NCI-H226 (cell line): ENCODE measurements at places on chromosomes 12 and 14.

GRCh38 chr12:90335566-90335965 is 619.4 kb downstream of the CCER1 start:
- DNase-seq: no peak

DNA sequence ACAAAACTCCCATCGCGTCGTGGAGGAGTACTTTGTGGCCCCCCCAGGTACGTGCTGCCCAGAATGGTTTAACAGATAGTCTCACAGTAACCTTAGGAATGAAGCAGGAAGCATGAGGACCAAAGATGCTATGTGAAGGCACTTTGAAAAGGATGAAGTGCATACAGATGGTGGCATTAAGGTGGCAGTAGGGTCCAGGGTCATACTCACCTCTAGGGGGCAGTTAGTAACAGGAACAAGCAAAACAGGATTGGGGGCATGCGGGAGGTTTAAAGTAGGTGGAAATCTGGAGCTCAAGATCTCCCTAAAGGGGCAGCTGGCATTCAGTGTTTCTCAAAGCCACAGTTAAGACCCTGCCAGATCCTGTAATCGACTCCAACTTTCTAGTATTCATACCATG is 10.9 kb downstream of the GATC start:
- no peak for DNase-seq

DNA sequence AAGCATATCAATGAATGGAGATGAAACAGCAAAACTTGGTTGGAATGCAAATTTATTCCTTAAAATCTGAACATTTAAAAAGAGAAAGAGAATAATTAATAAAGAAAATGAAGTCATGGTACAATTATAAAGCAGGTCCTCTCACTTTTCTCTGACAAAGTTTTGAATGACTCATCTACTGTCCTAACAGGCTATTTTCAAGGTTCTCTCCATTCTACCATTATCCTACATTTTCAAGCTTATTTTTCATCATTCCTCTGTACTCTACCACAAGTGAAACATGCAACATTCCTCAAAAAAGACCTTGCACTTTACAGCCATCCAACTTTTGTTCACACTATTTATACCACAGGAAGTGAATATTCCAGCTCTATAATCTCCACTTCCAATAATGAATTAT is 36.9 kb upstream of the AP4S1 start:
- DNase-seq: no peak

- no peak for DNase-seq
These were observed 25.6 kb downstream of the STX2 start for GRCh38 chr12:130813436-130813835.
